Muscle of back (tissue), 13 donors: ENCODE measurements at places on chromosomes 4 and X. TPM values are rescaled to one million over a fixed set of nuclear protein-coding genes. Genes with fewer than 3 reads are reported as not detected.

L1CAM gene
- 4.0 TPM for polyA plus RNA-seq

- no peak for DNase-seq
These were observed 182.9 kb downstream of the AFAP1 start for GRCh38 chr4:7756561-7757355.

TMPRSS11E gene
- not detected for polyA plus RNA-seq

- DNase-seq = no peak
These were observed 118.8 kb downstream of the GATB start for GRCh38 chr4:151641983-151642382.

DNA sequence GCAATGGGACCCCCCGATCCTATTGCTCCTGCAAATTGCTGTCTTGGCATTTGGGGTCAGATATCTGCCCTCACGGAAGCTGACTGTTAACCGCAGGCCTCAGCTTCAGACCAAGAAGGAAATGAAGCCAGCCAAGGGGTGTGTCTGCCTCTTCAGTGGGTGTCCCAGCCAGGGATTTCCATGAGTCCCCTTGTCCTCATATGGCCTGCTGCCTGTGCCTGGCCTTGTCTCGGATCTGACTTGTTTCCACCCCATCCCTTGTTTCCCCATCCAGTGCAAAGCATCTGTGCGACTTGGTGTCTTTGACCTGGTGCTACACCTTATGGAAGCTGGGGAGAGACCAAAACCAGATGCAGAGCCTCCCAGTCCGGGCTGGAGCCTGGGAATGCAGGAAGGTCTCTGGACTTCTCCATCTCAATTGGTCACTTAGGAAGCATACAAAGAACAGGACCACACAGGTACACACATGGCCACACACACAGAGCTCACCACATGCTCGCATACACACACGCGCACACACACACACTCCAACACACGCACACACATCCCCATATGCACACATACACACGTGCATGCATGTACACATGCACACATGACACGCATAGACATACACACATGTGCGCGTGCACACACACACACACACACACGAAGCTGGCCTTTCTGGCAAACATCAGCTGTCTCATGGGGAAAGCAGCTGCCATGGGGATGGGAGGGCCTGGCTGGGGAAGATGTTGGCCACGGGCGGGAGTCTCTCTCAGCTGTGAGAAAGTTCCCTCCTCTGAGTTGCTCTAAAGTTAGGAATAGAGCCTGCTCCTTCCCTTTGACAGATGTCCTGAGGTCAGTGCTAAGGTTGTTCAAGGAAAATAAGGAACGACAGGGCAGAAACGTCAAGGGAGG is 65.5 kb downstream of the CRMP1 start:
- DNase-seq = no peak

ADH1B gene
- polyA plus RNA-seq = 9.3 TPM
